ENCODE measurements at places on chromosomes 13 and 19. TPM values are rescaled to one million over a fixed set of nuclear protein-coding genes. Genes with fewer than 3 reads are reported as not detected.

ZFP28 gene
- 5.5 TPM for total RNA-seq

PRR12 gene
- 5.9 TPM for total RNA-seq

MED26 gene
- 12.3 TPM for total RNA-seq

ZNF527 gene
- 3.1 TPM for total RNA-seq

IGFL1 gene
- total RNA-seq = not detected

KIR2DL1 gene
- not detected for total RNA-seq

FARP1 gene
- total RNA-seq = 15.7 TPM

SPIB gene
- not detected for total RNA-seq

GAMT gene
- 13.3 TPM for total RNA-seq

Measured in placental epithelial cell (primary cell).